Gastrocnemius medialis (tissue), 4 donors: ENCODE measurements at places on chromosomes 16 and 17. TPM values are rescaled to one million over a fixed set of nuclear protein-coding genes. Genes with fewer than 3 reads are reported as not detected.

HBZ gene
- total RNA-seq, result not detected

KRTAP4-8 gene
- not detected for total RNA-seq

DNA sequence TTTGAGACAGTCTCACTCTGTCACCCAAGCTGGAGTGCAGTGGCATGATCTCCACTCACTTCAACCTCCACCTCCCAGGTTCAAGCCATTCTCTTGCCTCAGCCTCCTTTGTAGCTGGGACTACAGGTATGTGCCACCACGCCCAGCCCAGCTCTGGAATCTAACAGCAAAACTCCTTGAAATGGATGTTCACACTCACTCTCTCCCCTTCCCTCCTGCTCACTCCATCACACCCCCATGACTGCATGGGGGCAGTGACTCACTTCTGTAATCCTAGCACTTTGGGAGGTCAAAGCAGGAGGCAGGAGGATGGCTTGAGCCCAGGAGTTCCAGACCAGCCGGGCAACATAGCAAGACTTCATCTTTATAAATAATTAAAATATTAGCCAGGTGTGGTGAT, 11.1 kb upstream of the TFAP4 start:
- no peak for DNase-seq

EVPLL gene
- not detected for total RNA-seq

GRIN2A gene
- total RNA-seq, result 0.13 TPM

SLC46A1 gene
- total RNA-seq, result 1.9 TPM

TBC1D3B gene
- total RNA-seq, result 4.8 TPM

GRCh38 chr17:34117811-34118210, 137.3 kb upstream of the CCL2 start:
- DNase-seq, result no peak
